Renal pelvis (tissue), 12 donors: ENCODE measurements at places on chromosomes 2 and 18.

GRCh38 chr2:86350751-86351150, 13.3 kb upstream of the REEP1 start:
- DNase-seq, result no peak

GRCh38 chr2:111897924-111898702, at the start of gene MERTK:
TSS of gene MERTK (plus strand) at chr2:111898607. CDS start at chr2:111898736, 129 bp downstream.
- peak; percentile 93 for DNase-seq

- DNase-seq, result no peak
Measured at GRCh38 chr2:126676221-126677175, 20.5 kb downstream of the GYPC start.

DNA sequence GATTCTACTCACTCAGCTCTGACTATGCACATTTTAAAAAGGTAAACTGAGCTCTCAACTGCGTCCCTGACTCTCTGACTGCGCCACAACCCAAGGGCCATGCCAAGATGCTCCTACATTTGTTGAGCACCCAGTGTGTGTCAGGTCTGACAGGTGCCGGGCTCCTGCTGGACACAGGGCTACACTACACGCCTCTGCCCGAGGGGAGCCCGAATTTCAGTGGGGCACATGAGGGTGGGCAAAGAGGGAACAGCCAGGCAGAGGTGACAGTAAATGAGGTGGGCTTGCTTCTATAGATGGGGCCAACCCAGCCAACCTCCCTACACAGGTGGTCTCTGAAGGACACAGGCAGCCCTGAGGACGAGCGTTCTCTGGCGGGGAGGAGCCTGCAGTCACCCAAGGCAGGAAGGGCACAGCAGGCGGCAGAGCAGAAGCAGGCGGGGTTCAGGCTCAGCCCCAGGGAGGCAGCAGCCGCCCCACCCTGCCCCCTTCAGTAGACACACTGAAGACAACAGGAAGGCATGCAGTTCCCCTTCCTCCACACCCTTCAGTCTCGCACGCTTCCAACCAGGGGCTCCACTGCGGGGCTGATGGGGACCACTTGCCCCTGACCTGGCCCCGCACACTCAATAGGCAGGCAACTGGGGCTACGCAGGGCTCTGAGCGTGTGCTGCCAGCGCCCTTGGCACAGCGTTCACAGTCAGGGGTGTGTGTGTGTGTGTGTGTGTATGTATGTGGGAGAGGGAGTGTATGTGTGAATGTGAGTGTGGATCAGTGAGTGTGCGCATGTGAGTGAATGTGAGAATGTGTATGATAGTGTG, 98.4 kb downstream of the UXS1 start:
- no peak for DNase-seq

DNA sequence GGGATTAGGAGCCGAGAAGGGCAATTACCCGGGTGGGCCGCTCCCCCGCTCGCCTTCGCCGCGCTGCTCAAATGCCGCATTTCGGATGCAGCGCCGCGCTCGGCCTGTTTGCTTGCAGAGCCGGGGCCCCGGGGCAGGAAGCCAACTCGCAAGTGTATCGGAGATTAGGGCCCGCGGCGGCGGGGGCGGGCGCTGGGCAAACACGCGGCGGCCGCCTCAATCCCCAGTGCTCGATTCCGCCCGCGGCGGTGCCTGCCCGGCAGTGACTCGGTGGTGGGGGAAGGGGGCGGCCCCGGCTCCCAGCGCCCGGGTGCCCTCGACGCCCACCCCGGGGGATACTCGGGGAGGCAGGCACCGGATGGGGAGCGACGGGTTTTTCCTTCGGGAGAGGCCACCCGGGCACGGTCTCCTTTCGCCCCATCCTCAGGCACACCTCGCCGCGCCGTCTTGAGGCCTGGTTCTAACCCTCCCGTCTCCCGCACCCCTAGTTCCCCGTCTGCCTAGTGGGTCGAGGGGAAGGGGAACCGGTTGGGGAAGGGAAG, 26.6 kb upstream of the NOTO start:
- peak; percentile 72 for DNase-seq

DNA sequence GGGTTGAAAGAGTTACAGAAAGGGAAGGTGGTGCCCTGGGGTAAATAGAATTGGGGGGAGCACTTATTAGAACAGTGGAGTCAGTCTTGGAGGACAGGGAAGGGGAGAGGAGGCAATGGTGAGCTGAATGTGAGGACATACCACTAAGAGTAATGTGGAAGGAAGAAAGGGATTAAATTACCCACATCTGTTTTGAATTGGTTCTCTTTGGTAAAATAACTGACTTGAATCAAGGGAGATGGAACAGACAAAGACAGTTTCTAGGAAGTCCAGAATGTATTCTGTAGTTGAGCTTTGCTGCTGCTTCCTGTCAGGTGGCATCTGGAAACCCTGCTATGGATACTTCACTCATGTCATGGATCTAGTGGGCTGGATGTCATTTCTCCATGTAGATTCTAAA, 6.7 kb downstream of the SETBP1 start:
- no peak for DNase-seq

- DNase-seq, result peak; percentile 28
Measured at GRCh38 chr2:206990360-206990759, 51.0 kb downstream of the CPO start.

DNA sequence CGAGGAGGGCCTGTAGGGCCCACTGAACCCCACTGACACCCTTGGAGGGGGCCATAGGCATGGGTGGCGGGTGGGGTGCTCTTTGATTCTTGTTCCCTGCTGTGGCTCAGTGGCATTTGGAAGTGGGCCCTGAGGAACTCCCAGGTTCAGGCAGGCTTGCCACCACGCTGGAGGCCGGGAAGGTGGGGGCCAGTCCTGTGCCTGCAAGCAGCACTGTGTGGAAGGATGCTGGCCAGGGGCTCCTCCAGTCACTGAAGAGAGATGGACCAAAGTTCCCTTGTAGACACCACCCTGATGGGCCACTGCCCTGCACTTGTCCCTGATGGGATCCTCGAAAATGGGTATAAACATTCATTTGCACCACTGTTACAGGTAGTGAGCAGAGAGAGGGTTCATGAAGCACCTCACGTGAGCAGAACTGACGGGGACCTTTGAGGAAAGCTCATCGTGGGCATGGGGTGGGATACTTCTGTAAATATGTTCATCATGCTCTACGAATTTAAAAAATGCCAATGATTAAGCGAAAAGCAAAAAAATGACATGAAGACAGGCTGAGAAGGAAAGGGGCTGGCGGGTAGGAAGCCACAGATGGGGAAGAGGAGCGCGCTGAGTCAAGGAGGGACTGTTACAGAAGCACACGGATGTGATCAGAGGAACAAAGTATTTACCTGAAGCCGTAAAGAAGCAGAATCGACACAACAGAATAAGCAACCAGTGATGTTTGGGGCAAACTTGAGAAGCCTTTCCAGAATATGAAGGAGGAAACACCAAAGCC, 45.2 kb upstream of the ASB1 start:
- DNase-seq, result no peak

DNA sequence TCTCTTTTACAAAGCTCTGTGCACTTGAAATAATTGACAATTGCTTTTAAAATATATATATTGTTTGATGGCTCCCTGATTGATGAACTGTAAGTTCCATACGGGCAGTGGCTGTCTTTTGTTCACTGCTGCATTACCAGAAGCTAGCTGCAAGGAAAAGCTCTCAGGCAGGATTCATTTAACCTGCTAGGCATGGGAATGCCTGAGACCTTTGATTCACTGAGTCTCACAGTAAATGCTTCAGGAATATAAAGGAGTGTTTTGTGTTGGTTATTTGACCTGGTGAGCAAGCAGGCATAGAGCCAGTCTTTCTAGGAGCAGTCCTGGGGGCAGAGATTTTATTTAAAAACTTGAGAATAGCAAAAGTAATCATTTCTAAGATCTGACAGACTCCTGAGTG, 193.2 kb upstream of the ITGA4 start:
- no peak for DNase-seq

DNA sequence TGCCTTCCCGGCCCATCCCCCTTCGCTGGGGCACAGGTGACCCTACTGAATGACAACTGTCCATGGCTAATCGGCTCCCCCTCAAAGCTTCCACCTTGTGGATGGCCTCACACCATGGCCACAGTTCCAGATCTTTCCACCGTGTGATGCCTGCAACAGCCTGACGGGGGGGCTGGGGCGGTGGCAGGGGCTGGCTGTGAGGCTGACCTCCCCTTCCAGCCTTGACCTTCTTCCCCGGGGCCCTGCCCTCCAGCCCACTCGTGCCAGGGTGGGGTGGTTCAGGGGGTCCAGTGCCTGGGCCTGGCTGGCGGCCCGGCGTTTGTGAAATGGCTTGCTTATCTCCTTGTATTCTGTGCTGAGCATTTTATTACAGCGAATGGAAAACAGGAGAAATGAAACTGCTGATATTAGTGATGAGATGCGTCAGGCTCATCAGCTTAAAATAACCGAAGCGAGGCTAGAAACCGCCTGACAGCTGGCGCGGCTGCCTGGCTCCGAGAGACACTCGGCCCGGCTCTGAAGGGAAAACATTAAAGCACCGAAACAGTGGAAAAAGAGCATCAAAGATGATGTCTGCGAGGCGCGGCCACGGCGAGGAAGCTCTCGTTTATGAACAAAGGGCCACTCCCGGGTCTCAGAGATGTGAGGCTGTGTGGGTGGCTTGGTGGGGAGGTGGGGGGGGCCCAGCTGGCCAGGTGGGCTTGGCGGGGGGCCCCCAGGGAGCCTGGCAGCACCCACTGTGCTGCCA, 916 bp upstream of the PDCD1 start:
- no peak for DNase-seq

GRCh38 chr2:156325688-156326525, 6.6 kb downstream of the NR4A2 start:
- DNase-seq, result no peak

DNA sequence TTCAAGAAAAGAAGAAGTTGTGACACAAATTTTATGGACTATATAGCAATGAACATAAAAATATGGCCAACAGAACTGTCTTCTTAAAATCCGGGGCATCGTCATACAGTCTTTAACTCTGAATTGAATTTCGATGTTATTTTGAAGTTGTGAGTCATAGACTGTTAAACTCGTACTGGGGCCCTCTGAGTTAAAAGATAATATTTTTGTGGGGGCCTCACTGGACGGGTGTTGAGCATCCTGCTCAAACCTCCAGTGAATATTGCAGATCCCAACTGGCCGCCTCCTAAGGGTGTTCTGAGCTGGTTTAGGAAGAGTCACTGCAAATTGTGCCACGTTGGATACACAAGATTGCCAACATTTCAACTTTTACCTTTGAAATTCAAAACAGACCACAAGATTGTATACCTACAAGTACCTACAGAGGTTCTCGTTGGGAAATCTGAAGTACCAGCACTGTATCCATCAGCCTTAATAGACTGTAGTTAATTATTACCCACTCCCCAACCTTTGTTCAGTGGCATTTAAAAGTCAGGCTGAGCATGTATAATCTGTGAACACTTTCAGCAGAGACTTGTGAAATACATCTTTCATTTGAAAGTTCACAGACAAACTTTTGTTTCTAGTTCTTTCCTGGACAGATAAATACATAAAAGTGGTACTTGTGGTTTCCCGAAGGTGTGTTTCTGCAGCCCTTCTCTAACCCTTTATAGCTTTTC, 27.8 kb downstream of the KLHL23 start:
- no peak for DNase-seq

DNA sequence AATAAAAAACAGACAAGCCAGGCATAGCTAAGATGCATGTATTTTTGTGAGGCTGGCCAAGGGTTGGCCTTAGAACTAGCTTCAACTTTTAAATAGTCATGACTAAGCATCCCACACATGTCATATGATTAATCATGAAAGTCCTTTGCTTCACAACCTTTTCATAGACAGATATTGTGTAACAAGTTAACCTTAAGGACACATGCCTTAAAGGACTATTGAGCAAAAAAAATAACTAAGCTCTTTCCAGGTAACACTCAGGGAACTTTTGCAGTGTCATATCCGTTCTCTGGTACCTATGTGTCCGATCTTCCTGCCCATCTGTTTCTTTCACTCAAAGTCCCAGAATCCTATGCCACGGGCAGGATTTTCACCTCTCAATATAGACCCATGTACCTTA, 498.4 kb downstream of the STK39 start:
- no peak for DNase-seq

DNA sequence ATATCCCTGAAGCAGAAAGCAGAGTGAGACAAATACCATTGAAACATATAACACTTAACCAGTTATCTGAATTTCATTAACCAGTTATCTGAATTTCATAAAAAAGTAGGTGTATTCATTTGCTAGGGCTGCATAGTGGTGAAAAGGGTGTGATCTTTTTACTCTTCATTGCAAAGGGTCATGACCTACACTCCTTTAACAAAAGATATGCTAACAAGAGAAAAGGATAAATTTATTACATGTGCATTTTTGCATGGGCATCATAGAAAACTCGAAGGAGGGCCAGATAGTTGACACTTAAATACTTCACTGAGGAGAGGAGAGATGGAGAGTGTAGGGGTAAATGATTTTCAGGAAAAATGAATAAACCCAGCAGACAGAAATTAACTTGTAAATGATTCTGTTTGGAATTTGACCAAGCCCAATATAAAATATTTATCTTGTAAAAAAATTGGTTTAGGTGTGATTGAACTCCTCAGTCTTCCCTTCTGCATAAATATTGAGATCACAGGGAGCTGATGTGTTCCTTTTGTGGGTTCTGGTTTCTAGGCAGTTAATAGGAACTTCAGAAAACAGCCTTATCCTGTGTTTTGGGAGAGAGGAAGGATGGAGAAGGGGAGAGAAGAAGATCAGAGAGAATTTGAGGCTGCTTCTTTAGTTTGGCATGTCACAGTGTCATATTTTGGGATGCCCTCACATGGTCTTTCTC, 372.5 kb upstream of the SYT4 start:
- DNase-seq, result no peak

- DNase-seq, result no peak
Measured at GRCh38 chr18:34604591-34604990, 105.5 kb upstream of the DTNA start.

- no peak for DNase-seq
Measured at GRCh38 chr2:16241166-16242160, 301.1 kb downstream of the MYCN start.

- no peak for DNase-seq
Measured at GRCh38 chr2:15198051-15198450, 363.1 kb downstream of the NBAS start.

- no peak for DNase-seq
Measured at GRCh38 chr2:46534589-46534988, 55.2 kb downstream of the TMEM247 start.

- DNase-seq, result no peak
Measured at GRCh38 chr2:233094614-233095013, 34.5 kb downstream of the INPP5D start.

GRCh38 chr2:39989888-39990287, 210.8 kb upstream of the THUMPD2 start:
- no peak for DNase-seq

- peak; percentile 10 for DNase-seq
Measured at GRCh38 chr2:121907928-121908327, 152.5 kb downstream of the TSN start.

GRCh38 chr2:229519655-229520430, 194.5 kb downstream of the DNER start:
- DNase-seq, result no peak
